ENCODE measurements at places on chromosomes 1 and 21.
A peak's percentile ranks its signal among the peaks of the same experiment; 100 is the strongest.

DNA sequence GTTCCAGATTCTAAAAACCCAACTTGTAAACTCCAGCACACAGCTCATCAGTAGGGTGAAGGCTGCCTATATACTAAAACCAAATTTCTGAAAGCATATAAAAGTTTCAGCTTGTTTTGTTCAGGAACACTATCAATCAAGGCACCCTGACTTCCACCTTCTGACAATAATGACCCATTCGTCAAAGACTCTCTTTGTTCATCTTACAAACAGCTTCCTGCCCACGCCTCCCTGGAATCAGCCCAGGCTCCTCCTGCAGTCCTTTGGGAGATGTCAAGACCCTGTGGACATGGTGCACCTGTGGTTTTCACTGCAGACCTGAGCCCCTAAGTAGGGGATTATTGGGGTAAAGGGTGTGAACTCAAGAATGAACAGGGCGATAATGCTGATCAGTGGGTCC lies 178.9 kb upstream of the CAMK1G start:
- DNase-seq: no peak

- DNase-seq: no peak
Observed at GRCh38 chr21:32494934-32495709, 82.6 kb downstream of the EVA1C start.

GRCh38 chr1:222794656-222795474 lies 20.0 kb upstream of the DISP1 start:
- no peak for DNase-seq

- DNase-seq: peak; percentile 38
Observed at GRCh38 chr1:28243685-28244311, 7.9 kb downstream of the ATP5IF1 start.

DNA sequence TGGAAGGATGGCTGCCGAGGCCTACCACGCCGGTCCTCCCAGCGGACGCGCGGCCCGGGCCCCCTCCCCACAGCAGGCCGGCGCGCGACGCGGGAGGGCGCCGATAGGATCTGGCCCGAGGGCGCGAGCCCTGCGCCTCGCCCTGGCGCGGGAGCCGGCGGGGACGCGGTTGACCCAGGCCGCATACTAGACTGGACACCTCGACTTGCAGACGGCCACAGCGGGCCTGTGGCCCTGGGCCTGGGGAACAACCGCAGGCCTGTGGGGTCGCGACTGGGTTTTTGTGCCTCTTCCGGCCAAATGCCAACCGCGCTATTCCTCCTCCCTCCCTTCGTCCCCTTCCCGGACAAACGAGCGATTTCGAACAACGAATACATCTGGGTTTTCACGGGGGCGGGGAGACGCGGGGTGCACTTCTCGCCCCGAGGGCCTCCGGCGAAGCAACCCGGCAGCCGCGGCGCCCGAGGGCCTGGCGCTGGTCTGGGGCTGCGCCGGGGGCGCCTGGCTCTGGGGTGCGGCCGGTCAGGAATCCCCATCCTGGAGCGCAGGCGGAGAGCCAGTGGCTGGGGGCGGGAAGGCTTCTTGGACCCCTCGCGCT lies 2.4 kb downstream of the NHLH2 start:
- no peak for DNase-seq

DNA sequence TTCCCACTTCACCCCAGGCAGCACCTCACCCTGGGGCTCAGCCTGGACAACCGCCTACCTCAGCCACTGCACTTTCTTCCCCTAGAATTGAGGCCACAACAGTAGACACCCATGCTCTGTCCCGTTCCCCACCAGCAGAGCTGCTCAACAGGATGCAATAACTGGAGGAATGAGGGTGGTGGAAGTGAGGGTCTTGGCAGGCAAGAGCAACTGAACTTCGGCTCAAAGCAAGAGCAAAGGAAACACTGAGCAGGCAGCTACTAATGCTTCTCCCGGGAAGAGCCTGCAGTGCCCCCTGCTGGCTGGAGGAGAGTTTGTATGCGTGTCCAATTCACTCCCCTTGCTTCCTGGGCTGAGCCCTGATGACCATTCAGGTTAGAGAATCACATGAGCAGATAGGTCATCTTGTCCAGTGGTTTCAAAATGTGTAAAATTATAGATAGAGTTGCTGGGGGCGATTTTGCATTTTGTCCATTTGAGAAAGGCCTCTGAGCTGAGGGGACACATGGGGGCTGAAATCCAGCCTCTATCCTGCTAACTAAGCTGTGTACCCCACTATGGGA lies 13.9 kb downstream of the NT5C1A start:
- peak; percentile 62 for DNase-seq

- no peak for DNase-seq
Observed at GRCh38 chr21:32064281-32064910, 191.6 kb downstream of the HUNK start.

DNA sequence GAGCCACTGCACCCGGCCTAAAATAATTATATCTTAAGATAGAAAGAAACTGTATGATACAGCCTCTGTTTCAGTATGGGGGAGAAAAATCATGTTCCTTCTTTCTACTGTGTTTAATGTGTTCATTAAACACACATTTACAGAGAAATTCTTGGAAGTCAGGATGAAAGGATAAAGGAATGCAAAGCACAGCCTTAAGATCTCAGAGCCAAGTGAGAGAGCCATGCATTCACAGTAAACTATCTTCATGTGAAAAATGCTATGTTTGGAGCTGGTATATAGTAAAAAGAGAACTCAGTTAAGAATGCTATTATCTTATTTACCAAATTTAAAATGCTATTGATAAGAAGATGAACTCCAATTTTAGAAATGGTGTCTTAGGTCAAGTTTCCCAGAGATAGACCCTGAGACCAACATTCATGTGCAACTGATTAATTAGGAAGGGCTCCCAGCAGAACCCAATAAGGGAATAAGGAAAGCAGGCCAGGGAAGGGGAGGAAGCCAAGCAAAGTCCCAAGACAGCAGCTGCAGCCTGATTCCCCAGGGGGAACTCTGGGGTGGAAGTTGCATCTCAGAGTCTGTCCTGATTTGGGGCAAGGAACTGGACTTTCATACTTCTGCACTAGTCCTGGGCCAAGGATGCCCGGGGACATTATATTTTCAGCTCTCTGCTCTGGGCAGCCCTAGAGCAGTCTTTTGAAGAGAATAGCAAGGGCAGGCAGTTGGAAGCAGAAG lies 130.0 kb upstream of the ZNF648 start:
- DNase-seq: no peak

- no peak for DNase-seq
Observed at GRCh38 chr1:212728606-212729005, 29.0 kb upstream of the BATF3 start.

GRCh38 chr1:193190096-193190744 lies 3.8 kb upstream of the B3GALT2 start:
- no peak for DNase-seq

DNA sequence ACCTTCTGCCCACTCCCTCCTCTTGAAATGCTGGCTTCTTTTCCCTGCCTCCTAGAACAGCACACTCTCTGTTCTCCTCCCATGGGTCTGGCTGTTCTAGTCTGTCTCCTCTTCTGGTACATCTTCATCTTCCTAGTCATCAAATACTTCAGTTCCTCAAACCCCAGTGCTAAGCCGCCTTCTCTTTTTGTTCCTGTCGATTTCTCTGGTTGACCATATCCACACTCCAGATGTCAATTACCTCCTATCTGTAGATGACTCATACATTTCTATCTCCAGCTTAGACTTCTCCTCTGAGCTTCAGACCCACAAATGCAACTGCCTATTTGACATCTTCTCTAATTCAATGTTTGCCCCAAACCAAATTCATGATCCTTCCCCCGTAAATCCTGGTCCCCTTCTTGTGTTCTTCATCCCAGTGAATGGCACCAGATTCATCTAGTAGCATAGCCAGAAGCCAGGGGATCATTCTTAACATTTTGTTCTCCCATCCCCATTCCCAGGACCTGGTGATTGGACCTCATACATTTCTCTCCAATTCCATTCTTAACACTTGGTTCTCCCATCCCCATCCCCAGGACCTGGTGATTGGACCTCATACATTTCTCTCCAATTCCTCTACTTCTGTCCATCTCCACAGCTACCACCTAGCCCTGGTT lies 35.9 kb downstream of the USP24 start:
- no peak for DNase-seq

- no peak for DNase-seq
Observed at GRCh38 chr1:45814776-45815175, 11.4 kb downstream of the MAST2 start.

DNA sequence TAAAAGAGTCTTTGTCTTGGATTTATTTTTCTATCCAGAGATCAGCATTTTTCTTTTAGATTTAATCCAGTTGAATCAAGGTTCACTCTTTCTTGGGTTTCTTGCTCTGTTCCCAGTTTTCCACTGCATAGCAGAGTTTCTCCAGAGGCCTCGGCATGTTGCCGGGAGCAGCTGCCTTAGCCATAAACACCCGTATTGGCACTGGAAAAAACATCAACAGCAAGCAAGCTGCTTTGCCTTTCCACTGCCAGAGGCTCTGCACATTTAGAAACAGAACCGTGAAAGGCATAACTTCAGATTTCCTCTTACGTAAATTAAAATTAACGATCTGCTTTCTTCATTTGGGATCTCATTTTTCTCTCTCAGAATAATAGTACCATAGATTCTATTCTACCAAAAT lies 181.8 kb upstream of the L1TD1 start:
- DNase-seq: no peak

GRCh38 chr1:229759037-229759435 lies 133.0 kb downstream of the URB2 start:
- DNase-seq: no peak

GRCh38 chr1:8718850-8719361 lies 98.5 kb downstream of the RERE start:
- no peak for DNase-seq

DNA sequence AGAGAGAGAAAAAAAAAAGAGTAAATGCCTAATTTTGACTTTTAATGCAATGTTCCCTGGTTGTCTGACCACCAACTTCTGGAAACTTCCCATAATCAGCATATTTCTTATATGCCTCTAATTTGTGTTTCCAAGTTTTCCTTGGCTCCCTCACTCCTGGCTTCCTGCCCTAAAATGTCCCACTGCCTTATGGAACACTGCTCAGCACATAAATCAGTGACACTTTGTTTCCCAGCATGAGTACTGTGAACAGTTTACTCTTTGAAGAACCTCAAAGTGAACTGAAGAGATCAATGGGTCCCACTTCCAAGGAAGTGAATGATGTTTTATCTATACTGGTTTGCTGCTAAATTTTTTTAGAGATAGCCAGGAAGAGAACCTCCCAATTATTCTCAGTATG lies 271.3 kb upstream of the PRMT6 start:
- no peak for DNase-seq

- DNase-seq: no peak
Observed at GRCh38 chr1:232463225-232463624, 166.7 kb downstream of the SIPA1L2 start.

DNA sequence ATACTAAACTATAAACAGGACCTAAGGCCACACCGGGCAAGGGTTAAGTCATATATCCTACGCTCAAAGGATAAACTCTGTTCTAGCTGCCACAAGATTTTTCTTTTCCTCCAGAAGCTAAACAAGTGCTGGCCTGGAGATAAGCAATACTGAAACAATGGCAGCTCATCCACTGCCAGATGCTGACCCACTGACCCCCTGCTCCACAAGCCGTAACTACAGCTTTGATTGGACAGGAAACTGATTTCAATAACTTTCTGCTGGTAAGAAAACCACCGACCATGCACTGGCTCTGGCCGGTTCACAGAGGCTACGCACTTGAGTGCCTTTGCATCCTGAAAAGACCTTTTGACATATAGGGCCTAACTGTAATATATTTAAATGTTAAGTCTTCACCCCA lies 51.3 kb upstream of the PLA2G2C start:
- DNase-seq: no peak

DNA sequence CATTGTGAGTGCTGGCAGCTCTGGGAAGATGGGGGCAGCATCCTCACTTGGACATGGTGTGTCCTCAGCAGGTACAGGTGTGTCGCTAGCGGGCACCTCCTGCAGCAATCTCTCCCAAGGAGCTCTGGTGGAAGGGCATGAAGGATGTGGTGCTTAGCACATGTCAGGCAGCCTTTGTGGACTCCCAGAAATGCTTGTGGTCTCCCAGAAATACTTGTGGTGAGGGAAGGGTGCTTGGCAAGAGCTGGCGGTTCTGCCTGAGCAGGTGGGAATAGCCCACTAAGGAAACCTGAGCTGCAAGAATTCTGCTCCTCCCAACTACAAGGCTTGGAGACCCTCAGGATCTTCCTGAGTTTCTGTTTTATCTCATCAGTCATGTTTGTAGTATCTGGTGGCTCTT lies 371.6 kb downstream of the PRDM2 start:
- DNase-seq: no peak

DNA sequence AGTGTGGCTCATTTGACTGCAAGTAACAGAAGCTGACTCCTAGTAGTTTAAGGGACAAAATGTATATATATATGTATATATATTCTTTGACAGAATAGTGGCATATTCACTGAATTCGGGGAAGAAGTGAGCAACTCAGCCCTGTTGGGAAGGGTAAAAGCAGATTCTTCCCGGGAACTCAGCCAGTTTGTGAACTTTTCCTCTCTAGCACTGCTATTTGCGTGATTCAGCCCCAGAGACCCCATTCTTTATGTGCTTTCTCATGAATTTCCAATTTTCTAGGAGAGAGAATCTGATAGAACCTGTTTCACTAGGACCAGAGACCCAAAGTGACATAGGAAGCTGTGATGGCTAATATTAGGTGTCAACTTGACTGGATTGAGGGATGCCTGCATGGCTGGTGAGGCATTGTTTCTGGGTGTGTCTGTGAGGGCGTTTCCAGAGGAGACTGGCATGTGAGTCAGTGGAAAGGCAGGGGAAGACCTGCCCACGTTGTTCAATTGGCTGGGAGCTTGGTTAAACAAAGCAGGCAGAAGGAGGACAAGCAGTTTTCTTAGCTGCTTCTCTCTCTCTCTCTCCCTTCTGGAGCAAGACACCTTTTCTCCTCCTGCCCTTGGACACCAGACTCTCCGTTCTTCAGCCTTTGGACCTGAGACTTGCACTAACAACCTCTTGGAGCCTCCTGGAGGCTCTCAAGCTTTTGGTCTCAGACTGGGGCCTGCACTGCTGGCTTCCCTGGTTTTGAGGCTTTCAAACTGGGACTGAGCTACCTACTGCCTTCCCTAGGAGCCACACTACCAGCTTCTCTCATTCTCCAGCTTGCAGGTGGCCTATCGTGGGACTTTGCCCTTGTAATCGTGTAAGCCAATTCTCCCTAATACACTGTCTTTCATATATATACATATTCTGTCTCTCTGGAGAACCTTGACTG lies 93.4 kb upstream of the KCNK1 start:
- DNase-seq: no peak

DNA sequence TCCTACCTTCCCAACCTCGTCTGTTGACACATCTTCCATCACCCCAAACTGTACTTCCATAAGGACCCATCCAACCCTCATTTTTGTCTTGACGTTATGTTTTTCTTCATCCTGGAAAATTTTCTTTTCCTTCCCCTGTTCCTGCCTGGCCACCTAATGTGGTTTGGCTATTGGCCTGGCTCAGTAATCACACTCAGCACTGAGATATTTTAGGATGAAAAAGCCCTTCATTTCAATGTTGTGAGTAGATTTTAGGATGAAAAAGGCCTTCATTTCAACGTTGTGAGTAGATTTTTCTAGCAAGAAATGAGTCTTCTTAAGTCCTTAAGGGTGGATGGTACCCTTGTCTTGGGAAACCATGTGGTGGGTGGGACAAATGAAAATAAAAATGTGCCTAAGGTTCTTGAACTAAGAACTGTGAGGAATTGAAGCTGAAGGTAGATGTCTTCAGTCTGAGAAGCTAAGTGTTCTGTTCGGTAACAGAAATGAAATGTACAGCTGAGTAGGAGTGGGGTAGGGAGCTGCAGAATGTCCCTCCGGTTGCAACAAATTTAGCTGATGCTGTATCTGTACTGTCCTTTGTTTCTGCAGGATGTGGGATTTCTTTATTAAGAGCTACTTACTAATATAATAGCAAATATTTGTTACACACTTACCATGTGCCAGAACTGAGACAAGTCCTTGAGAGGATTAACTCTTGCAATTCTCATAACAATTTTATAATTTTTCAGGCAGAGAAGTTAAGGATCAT lies 36.1 kb downstream of the DNTTIP2 start:
- no peak for DNase-seq
